ENCODE measurements at places on chromosomes 5 and 9.

GRCh38 chr9:33165263-33166151, 1.6 kb downstream of the B4GALT1 start:
- no peak for DNase-seq

- DNase-seq, result no peak
Observed at GRCh38 chr5:172885597-172886340, 51.7 kb downstream of the ERGIC1 start.

- DNase-seq, result no peak
Observed at GRCh38 chr5:171624396-171624795, 161.2 kb upstream of the SMIM23 start.

DNA sequence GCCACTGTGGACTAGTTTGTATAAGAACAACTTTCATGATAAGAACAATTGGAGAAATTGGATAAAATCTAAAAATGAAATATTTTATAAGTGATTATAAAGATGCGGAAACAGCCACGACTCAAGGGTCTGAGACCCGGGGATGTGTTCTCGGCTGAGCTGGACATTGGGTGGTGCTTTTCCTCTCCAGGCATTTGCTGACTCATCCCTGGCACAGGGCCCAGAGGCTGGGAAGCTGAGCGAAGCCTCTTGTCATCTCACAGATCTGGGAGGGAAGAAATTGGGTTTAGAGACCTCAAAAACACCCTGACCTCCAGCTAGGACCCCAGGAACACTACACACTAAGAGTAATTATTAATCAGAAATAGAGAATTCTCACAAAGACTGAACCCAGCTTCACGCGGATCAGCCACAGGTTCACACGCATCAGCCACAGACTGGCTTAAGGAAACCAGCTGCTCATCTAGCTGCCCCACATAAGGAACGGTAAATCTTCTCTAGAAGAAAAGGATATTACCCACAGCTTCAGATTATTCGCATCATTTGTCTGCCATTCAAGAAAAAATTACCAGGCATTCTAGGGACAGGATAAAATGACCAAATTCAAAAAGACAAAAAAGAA, 2.8 kb upstream of the OR2V1 start:
- no peak for DNase-seq

DNA sequence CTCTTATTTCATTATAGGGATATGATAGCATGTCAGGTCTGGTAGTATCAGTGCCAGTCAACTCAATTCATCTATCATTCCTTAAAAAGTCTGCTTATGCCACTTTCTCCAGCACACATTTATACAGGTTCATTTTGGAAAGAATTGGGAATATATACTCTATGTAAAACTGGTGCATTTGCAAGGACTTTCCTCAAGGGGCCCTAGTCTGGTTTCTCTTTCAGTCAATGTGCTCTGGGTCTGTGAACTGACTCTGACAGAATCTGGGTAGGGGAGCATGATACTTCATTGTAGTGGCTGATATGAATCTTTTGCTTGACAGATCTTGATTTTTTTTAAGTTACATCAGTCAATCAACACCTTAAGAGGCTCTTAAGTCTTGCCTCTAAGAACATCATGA, 313.9 kb downstream of the HTR1A start:
- no peak for DNase-seq

DNA sequence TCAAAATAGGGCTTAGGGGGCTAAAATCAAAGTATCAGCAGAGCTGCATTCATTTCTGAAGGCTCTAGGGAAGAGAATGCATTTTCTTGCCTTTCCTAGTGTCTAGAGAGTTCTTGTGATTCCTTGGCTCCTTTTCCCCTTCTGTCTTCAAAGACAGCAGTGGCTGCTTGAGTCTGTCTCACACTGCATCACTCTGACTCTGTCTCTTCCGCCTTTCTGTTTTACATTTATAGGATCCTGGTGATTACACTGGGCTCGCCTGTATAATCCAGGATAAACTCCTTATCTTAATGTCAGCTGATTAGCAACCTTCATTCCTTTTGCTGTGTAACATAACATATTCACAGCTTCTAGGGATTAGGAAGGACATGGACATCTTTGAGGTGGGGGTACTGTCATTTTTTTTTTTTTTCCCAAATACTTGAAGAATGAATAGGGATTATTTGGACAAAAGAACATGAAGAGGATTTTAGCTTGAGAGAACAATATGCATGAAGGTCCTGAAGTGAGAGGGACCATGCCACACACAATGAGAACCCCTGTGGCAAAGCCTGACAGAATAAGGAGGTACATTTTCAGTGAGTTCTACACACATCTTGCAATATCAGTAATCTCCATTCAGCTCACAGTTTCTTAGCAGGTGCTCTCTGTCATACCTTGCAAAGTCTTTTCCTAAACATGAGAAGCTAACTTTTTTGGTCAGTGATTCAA, 267.6 kb downstream of the FAM170A start:
- no peak for DNase-seq

DNA sequence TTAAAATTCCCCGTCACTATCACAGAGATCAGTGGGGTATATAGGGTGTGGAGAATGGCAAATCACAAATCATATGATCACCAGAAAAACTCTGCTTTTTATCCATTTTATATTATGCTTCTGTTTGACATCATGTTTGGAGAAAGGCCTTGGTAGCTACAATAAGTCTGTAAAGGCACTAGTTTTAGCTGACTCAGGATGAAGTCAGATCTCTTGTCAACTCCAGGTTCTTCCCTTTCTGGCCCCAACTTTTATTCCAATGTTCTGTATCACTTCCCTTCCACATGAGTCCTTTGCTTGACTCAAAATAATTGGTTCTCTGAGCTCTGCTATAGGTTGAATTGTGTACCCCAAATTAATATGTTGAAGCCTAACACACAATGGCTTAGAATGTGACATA, 484.9 kb downstream of the PTPRD start:
- DNase-seq, result no peak

DNA sequence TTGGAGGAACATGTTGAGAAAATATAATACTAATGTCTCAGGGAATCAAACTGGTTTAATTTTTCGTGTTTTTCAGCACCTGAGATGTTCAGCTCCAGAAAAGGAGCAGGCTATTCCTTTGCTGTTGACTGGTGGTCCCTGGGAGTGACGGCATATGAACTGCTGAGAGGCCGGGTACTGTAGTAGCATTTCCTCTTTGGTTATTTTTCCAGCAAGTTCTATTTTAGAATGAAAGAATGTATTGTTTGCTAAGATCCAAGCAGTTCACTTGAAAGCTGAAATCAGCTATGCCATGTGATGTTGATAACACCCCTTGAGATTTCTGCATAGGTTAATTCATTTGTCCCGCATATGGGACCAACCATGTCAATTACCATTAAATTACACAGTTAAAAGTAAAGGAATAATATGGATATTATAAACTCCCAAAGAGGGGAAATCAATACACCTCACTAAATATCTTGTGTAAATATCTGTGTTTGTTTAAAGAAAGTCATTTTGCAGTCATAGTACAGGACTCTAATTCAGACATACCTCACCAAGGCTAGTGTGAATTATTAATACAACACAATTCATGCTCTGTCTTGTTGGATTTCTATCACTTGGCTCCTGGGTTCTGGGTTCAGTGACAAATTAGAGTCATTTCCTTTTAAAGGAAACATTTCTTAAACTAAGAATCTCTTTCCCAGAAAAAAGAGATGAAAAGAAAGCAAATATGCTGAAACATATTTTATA, 126.8 kb downstream of the STK32A start:
- DNase-seq, result no peak

- DNase-seq, result no peak
Observed at GRCh38 chr9:5582835-5583195, 46.1 kb upstream of the RIC1 start.

- no peak for DNase-seq
Observed at GRCh38 chr5:43401827-43402226, 10.4 kb downstream of the CCL28 start.

GRCh38 chr9:134922066-134922931, 4.6 kb upstream of the FCN1 start:
- no peak for DNase-seq

DNA sequence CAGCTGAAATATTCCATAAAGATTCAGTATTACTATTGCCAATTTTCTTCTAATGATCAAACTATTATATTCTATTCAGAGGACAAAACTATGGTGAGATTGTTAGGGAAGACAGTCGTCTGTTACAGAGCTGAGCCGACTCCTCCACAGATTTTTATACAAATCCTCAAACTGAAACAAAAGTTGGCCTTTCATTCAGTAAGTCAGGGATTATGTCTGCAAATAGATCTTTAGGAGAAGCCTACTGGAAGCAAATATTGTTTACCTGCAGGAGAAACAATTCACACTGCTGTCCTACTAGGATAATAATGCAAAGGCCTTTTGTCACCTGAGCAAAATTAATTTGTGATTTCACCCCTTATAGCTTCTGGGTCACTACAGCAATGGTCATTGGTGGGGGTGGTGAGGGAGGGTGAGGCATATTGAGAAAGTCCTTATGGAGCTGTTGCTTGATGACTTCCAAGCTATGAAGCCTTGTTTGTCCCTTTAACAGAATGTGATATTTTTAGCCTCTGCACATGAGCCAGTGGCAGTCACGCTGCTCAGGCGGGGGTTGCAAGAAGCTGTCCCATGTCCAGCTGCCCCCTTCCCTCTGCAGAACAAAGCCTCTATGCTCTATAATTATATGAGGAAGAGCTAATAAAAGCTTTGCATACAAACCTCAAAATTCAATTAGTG, 200.5 kb upstream of the KLF9 start:
- DNase-seq, result no peak

- no peak for DNase-seq
Observed at GRCh38 chr9:113381909-113382411, 5.2 kb upstream of the HDHD3 start.

DNA sequence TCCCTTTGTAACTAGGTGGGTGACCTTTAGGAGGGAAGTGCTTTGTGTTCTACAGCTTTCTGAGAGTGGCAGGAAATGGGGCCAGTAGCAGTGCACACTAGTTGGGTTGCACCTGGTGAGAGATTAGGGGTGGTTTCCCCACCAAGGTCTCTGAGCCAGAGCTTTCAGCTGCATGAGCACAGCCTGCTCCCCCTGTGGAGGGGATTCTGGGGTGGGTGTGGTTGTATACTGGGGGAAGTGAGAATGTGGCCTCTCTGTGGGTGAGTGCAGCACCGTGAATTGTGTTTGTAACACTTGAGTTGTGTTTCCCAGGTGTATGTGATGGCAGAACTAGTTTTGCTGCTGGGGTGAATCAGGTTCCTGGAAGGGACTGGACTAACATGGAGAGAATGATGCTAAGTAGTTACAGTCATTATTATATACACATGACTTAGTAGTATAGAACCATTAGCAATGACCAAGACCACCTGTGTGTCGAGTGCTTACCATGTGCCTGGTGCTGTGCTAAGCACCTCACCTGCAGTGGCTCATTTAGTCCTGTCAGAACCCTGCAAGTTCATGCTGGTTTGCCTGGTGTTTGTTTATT, 11.8 kb upstream of the CXXC5 start:
- DNase-seq, result no peak

DNA sequence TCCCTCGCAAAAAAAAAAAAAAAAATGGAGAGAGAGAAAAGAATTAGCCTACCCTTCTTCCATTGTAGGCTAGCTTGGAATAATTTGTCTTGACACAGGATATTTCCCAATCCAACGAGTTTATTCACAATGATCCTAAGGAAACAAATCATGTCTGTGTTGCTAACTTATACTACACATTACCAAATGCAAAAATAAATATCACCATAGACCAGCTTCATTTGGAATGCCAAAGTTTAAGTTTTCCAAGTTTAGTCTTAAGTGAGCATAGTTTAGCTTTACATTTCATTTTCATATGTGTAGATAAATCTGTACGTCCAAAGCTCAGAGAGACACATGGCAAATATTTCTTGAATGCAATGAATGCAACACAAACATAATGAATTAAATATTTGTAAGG, 1106.2 kb upstream of the DMAC1 start:
- DNase-seq, result no peak

- no peak for DNase-seq
Observed at GRCh38 chr5:68343421-68343826, 127.9 kb downstream of the PIK3R1 start.

DNA sequence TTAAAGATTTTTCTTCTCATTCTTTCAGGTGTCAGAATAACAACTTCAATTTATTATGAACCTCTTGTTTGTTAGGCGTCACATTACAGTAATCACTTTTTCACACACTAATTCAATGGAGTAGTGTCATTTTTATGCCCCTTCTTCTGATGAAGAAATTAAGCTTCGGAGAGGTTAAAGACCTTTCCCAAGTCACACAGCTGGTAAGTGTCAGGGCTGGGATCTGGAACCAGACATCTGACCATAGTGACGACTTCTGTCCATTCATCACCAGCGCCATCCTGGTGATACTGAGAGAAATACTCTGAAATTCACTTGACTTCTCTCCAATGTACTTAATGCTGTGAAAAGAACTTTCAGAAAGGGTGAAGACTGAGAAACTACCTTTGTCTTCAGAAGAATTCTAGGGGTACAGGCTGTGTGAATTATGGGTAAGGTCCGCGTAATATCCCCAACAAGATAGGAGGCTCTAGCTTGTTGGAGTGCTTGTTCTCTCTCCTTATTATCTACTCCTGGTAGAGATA, 173.8 kb downstream of the GAS1 start:
- DNase-seq, result no peak

- DNase-seq, result no peak
Observed at GRCh38 chr5:1310118-1310517, 15.2 kb upstream of the TERT start.

DNA sequence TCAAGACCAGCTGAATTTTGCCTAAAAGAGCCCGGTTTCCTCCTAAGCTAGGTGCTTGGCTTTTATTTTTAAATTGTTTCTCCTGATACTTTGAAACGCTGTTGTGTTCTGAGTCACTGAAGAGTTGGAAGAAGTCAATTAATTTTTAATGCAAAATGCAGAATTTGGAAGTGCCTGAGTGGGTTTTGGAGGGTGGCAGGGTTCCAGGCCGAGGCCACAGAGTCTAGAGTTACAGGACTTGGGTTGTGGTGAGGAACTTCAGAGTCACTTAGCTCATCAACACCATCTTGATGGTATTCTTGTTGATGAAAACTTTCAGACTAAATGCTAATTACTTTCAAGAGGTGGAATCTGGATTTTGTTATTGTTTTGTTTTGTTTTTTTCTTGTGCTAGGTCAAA, 130.6 kb downstream of the PDZD2 start:
- DNase-seq, result no peak

DNA sequence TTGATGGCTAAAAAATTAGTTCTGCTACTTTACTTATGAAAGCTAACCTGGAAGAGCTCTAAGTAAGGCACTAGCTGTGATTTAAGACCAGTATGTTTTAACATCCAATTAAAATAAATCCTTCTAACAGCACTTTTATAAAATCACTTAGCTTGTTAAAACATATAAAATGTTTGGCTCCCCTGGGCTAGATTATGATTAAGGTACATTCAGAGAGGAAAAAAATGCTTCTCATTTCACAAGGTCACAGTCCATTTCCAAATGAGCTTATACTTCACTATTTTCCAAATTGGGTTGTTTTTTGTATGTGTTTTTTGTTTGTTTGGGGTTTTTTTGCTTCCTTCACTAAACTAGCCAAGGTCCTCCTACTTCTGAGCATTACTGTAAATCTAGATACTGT, 875.0 kb upstream of the DMAC1 start:
- DNase-seq, result no peak

GRCh38 chr5:88952996-88953643, 70.1 kb upstream of the MEF2C start:
- no peak for DNase-seq

GRCh38 chr9:127064335-127064734, 58.1 kb downstream of the ANGPTL2 start:
- no peak for DNase-seq

All from activated T-helper 1 cell treated with Interleukin-2 at 50 U/mL for 16 hours (primary cell).